ENCODE measurements at places on chromosomes 2 and 18. TPM values are rescaled to one million over a fixed set of nuclear protein-coding genes. Genes with fewer than 3 reads are reported as not detected.

CD8A gene
- total RNA-seq: 0.60 TPM

KATNAL2 gene
- 1.4 TPM for total RNA-seq

AQP4 gene
- total RNA-seq: not detected

RTP5 gene
- not detected for total RNA-seq

HOXD8 gene
- total RNA-seq: 5.6 TPM

HOXD4 gene
- 0.67 TPM for total RNA-seq

CASP10 gene
- total RNA-seq: 1.8 TPM
